ENCODE measurements at places on chromosomes 5 and 9. TPM values are rescaled to one million over a fixed set of nuclear protein-coding genes. Genes with fewer than 3 reads are reported as not detected.

The CCL27 gene
- total RNA-seq: 0.36 TPM

The LCN6 gene
- not detected for total RNA-seq

The FASTKD3 gene
- 10.9 TPM for total RNA-seq

The TTC16 gene
- under 0.01 TPM for total RNA-seq

The ROPN1L gene
- 0.59 TPM for total RNA-seq
